Right renal cortex interstitium (tissue), 3 donors: ENCODE measurements at places on chromosomes 6 and 20.

DNA sequence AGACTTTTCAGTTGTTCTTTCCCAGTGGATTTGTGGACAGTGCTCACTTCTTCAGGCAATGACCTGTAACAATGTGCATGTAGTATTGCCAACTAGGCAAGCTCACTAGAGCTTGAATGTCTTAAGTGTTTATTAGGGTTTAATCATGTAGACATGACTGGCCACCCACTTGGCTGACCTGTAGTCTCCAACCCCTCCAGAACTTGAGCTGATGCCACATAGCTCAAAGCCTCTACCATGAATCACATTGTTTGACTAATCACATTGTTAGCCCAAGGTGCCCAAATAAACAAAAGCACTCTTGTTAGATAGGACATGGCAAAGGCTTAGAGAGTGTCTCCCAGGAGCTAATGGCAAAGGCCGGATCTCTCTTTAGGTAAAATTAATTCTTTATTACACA lies 272.7 kb downstream of the GRIK2 start:
- no peak for DNase-seq

DNA sequence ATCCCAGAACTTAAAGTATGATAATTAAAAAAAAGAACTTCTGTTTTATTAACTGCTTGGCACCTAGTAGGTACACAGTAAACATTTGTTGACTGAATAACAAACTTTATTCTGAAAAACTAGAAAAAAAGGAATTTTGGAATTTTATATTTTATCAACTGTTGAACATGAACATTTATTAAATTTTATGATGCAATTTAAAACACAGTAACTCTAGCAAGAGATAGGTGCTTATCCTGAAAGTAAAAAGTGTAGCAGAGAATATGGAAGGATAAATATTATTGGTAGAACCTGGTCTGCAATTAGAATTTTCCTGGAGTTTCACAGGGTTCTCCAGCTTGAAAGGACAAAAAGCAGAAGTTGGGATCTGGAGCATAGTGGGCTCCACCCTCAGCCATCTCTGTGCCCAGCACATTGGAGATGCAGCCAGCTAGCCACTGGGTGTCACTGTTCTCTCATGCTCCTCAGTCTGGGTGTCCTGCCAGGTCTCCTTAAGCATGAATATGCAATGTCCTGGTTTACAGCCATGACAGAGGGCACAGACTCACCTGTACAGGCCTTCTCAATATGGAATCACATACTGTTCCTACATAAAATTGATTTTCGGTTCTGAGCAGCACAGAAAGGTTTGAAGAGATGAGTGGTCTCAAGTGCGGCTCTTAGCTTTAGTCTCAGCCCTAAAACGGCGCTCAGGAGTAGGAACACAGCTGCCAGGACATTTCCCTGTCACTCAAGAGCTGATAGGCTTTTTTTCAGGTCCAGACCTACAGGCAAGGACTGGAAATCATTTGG lies 31.7 kb upstream of the IL20RA start:
- peak; percentile 29 for DNase-seq

GRCh38 chr6:23499549-23499948 lies 626.5 kb upstream of the NRSN1 start:
- DNase-seq: no peak

DNA sequence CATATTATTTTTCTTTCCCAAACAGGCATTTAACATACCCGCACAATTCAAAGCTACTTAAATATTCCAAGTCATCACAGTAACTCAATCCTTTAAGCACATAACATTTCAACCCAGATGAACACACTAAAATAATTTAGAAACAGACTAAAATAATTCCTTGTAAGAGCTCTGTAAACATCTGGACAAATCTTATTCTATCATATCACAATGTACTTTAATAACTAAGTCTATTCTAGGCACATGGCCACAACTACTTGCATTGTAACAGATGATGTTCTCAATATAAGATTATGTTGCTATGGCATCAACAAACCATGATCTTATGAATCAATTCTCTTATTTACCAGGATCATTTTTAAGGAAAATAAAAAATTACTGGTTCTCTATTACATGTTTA lies 123.2 kb upstream of the THEMIS start:
- DNase-seq: no peak

DNA sequence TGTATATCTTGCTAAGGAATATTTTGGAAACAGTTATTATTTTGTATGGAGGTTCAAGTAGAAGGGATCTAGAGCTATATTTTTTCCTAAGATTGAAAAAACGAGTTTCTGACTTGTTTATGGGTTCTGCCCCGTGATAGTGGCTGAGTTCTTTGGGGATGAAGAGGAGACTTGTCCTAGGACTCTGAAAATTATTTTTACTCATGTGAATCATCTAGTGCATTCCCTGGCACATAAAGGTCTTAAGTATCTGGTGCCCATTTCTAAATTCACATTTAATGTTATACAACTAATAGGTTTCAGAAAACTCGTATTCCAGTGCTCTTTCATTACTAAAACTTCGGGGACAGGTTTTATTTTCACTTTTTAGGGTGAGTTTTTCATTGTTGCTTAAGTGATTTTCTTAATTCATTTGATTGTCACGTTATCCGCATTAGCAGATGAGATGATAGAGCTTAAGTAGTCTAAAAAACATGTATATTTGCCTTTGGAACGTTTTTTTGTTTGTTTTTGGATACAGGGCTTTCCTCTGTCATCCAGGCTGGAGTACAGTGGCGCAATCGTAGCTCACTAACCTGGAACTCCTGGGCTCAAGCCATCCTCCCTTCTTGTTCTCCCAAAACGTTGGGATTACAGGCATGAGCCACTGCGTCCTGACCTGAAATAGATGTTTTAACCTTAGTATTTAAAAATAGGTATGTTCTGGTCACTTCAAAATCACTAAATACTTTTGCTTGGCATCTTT lies 2.1 kb downstream of the NFYA start:
- no peak for DNase-seq

- no peak for DNase-seq
These were observed 334.2 kb downstream of the MEI4 start for GRCh38 chr6:77987035-77987384.

- peak; percentile 4 for DNase-seq
These were observed 259.6 kb upstream of the PLCB4 start for GRCh38 chr20:8809107-8809953.

DNA sequence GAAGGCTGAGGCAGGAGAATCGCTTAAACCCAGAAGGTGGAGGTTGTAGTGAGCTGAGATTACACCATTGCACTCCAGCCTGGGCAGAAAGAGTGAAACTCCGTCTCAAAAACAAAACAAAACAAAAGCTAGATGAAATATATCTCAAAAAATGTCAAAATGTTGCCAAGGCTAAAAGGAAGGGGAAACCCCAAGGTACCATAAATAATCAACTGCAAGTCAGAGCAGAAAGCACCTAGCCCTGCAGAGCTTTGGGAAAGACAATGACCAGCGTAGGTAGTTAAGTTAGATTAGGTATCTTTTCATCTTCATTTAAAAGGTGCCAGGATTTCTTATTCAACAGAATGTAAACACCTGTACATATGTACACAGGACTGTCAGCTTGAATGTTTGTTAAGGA lies 33.0 kb downstream of the AKIRIN2 start:
- DNase-seq: no peak

DNA sequence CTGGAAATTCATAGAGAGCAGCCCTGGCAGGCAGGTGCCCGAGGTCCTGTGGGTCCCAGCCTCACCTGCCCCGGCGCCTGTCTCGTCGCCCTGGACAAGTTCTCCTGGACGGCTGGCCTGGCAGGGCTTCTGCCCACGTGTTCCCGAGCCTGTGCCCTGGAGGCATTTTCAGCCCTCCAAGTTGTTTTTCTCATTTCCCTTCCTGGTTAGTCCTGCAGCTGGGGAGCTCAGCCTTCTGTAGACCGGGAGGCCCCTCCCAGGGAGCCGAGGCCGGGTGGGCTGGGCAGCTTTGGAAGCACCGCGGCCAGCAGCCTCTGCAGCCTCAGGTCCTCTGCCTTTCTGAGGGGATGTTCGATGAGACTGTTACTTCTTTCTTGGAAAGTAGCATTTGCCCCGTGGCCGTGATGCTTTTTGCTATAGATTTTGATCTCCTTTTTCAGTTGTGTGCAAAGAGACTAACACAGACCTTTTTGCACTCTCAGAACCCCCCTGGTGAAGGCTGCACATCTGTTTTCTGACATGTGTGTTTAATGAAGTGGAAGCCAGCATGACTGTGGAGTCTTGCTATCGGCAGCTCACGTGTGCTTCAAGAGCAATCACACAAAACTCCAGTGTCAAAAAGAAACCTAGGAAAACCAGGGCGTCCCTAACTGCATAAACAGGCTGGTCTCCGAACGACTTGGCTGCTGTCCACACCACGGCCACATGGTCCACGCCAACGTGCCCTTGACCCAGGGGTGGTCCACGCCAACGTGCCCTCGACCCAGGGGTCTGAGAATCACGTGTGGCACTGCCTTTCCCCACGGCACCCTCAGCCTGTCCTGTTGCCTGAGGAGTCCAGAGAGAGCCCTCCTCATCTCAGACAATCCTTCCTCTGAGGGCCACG lies 207.5 kb downstream of the SMOC2 start:
- DNase-seq: no peak

DNA sequence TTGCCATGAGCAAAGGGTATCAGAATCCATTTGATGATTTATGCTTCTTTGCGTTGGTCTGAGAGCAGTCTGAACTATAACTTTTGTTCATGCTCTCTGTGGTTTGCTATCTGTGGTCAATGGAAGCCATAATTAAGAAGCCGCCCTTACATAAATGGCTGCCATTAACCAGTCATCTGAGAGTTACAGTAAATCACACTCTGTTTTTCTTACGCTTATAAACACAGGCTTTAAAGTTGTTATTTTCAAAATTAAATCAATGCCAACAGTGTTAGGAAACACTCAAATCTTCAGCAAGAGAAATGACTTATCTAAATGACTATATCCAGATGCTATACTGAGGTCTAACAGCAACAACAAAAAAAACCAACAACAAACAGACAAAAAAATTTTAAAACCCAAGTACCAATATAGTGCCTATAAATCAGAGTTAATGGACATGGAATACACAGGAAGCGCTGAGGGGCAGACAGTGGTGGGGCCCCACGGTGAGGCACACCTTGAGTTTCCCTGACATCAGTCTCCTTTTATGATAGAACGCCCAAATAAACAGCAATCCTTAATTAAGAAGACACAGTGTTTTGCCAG lies 108.0 kb upstream of the C6orf118 start:
- DNase-seq: no peak

DNA sequence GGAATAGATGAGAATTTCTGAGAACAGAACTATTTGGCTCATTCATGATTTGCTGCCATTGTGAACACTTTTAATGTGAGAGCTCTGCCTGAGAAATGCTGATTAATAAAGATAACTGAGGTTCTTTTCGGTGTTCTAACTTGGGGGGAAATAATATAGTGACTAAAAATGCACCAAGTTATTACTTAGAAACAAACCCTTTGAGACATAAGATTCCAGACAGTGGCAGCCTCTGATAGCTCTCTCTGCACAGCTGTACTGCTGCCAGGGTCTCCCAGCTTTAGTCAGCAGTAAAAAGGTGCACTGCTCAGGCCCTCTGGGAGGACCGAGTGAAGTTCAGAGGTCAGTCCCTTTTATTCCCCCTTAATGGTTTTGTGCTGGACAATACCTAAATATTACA lies 2.5 kb upstream of the PRDM1 start:
- DNase-seq: no peak

- peak; percentile 69 for DNase-seq
These were observed 19.7 kb downstream of the SLC17A9 start for GRCh38 chr20:62971950-62972844.

DNA sequence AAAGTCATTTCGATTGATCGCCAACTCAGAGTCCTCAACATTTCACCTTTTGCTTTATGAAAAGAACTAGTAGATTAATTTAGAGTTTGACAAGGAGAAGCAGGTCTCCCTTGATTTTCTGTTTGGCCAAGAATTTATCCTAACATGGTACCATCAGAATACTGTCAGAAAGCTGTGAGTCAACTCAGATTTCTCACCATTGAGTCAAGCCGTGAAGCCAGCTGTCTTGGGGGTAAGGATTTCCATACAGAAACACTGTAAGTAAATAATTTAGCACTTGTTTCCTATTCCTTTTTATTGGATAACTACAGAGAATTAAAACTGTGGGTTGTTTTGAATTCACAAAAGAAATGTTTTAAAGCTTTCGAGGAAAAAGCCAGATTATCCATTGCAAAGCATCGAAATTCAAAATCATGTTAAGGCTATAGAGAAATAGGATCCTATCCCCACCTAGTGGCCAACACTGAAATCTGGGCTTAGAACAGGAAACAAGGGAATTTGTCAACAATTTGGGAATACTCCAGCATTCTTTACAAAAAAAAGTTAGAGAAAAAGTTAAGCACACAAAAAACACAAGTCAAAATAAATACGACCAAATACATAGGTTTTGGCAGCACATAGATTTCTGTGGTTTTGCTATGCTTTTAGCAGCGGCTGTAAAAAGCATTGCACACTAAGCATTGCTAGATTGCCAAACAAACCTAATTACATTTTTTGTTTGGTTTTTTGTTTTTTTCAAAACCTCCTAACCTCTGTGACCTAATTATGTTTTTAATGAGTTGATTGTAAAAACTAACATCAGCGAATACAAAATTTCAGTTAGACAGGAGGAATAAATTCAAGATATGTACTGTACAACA lies 44.2 kb downstream of the COL11A2 start:
- DNase-seq: no peak

GRCh38 chr20:16385462-16385861 lies 187.8 kb downstream of the KIF16B start:
- DNase-seq: no peak

DNA sequence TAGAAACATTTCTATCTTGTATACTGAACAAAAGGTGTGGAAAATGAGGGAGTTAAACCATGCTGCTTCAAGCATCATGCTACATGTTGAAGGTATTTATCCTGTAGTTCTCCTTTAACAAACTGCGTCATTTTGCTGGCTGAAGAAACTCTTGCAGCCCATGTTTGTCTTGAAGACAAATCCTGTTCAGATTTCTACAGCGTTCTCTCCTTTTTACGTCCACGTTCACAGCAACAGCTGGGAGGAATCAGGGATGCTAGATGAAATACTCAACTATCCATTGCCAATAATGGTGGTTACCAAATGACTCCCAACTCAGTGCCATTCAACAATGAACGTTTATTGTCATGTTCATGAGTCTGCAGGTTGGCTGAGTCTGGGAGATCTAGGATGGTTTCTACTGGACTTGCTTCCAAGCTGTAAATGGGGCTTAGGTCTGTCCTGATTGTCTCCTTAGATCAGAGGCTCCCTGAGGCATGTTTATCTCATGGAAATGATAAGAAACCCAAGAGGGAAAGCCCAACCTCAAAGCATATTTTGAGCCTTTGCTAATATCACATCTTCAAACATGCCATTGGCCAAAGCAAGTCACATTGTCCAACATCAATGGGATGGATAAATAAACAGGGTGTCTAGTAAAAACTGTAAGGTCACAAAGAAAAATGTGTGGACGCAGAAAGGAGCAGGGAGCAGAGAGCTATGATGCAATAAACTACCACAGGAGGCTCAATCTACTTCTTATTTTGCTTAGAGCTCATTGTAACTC lies 2.7 kb upstream of the PLCB1 start:
- no peak for DNase-seq

DNA sequence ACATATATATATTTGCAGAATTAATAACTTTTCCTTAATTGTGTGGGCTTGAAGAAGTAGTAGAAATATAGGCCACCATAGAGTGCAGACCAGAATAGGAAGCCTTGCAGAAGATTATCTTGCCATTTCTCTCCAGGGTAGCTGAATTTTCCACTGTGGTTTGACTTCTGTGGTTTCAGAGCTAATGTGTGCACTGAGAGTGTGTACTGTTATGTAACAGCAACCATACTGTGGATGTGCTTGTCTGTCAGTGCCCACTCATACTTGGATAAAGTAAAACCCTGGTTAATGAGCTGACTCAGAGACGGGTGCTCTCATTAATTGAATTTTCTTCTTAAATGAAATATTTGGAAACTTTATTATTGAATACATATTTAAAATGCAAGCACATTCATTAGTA lies 57.2 kb downstream of the CEP43 start:
- no peak for DNase-seq

GRCh38 chr20:21615617-21616080 lies 89.8 kb upstream of the PAX1 start:
- DNase-seq: peak; percentile 39
